ENCODE measurements at places on chromosomes 1 and 21. TPM values are rescaled to one million over a fixed set of nuclear protein-coding genes. Genes with fewer than 3 reads are reported as not detected.

- H3K4me3 ChIP-seq, result no peak overlapping the region
- H3K36me3 ChIP-seq, result no peaks in the 10 kb centered on the region
- no peak overlapping the region for H3K27ac ChIP-seq
- no peak for DNase-seq
- H3K27me3 ChIP-seq, result peaks cover 95% of the 10 kb centered on the region
- H3K4me1 ChIP-seq, result no peaks in the 10 kb centered on the region
These were observed 3.4 kb upstream of the ARHGAP29 start for GRCh38 chr1:94240822-94241221.

- DNase-seq, result no peak
- H3K4me3 ChIP-seq, result no peak overlapping the region
- no peak overlapping the region for H3K27ac ChIP-seq
- no peaks in the 10 kb centered on the region for H3K27me3 ChIP-seq
These were observed 26.4 kb downstream of the OPTC start for GRCh38 chr1:203520315-203520714.

GRCh38 chr1:19768353-19769210 lies 31.1 kb downstream of the TMCO4 start:
- no peak for DNase-seq
- H3K27me3 ChIP-seq, result no peaks in the 10 kb centered on the region
- no peak overlapping the region for H3K27ac ChIP-seq
- H3K36me3 ChIP-seq, result no peaks in the 10 kb centered on the region
- no peaks in the 10 kb centered on the region for H3K4me1 ChIP-seq

DNA sequence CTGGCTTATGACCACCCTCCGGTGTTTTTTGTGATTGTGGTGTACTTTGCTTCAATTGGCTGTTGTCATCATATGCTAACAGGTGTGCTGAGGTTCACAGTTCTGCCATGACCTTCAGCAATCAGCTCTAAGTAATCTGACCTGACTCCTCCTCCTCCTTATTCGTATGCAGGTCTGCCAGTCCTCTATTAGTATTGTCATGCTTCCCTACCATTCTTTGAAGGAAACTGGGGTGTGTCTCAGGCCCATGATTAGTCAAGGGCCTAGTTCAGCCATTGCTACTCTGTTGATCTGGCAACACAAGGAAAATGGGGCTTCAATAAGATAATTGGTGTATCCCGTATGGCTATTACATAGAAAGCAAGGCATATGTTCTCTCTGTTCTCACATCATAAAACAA lies 332.3 kb upstream of the DPYD start:
- no peaks in the 10 kb centered on the region for H3K36me3 ChIP-seq
- no peaks in the 10 kb centered on the region for H3K27me3 ChIP-seq

GRCh38 chr21:34166468-34166867 lies 93.1 kb downstream of the MRPS6 start:
- no peaks in the 10 kb centered on the region for H3K27me3 ChIP-seq
- no peaks in the 10 kb centered on the region for H3K4me1 ChIP-seq
- DNase-seq, result no peak
- H3K4me3 ChIP-seq, result no peak overlapping the region
- peaks cover 7% of the 10 kb centered on the region for H3K36me3 ChIP-seq
- no peak overlapping the region for H3K27ac ChIP-seq

GRCh38 chr1:54919367-54920359 lies 32.7 kb upstream of the DHCR24 start:
- no peak overlapping the region for H3K4me3 ChIP-seq
- H3K27me3 ChIP-seq, result no peaks in the 10 kb centered on the region
- H3K27ac ChIP-seq, result no peak overlapping the region
- DNase-seq, result peak; percentile 21

DNA sequence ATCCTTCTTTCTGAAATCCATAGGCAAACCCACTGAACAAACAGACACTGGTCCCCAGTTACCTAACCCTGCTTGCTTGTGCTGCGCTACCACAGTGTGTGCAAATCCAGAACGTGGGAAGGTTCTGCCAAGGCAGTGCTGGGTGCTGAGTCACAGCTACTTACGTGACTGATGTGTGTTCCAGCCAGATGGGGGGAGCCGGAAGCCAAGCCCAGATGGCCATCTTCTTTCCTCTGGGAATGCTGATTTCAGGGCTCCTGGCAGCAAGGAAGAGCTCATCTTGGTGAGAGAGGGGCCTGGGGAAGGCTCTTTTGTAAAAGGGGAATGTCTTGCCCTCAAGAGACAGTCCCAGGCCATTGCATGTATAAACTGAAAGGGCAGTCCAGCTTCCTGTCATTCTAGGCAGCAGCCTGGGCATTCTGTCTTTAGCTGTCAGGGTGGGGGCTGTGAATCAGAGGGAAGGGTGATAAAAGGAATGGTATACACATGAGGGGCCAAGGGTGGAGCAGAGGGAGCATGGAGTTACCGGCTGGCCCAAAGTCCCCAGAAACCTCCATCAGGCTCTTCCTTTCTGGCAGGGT lies 54.1 kb downstream of the CD46 start:
- no peaks in the 10 kb centered on the region for H3K27me3 ChIP-seq
- H3K36me3 ChIP-seq, result peaks cover 9% of the 10 kb centered on the region
- peaks cover 56% of the 10 kb centered on the region for H3K4me1 ChIP-seq
- peak; percentile 63 for DNase-seq
- H3K27ac ChIP-seq, result peak overlapping the region; percentile 86
- H3K4me3 ChIP-seq, result no peak overlapping the region

DNA sequence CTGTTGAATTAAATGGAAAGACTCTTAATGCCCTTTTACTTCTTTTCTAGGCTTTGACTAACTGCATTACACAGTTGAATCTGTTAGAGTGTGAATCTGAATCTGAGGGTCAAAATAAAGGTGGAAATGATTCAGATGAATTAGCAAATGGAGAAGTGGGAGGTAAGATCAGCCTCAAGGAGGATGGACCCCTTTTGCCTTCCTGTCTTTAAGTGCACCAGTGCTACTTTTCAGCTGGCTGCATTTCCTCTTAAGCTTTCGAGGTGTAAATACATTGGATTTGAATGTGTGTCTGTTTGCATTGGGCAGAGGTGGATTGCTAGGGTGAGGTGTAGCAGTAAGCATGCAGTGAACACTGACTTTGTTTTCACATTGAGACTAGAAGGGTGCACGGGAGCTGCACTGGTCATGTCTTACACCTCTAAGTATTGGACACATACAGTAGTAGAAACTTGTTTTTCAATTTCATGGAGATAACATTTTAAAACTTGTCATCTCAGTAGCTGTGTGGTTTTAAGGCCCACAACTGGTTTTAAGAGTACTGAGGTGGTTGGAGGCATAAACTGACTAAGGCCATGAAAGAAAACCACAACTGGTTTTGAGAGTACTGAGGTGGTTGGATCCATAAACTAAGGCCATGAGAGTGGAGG lies 35.4 kb downstream of the MIA3 start:
- H3K4me1 ChIP-seq, result peaks cover 6% of the 10 kb centered on the region
- no peaks in the 10 kb centered on the region for H3K27me3 ChIP-seq
- peak overlapping the region; percentile 36 for H3K27ac ChIP-seq
- DNase-seq, result peak; percentile 13
- no peaks in the 10 kb centered on the region for H3K36me3 ChIP-seq

- no peaks in the 10 kb centered on the region for H3K36me3 ChIP-seq
- no peaks in the 10 kb centered on the region for H3K4me1 ChIP-seq
- no peak for DNase-seq
- peaks cover 21% of the 10 kb centered on the region for H3K27me3 ChIP-seq
- no peak overlapping the region for H3K4me3 ChIP-seq
These were observed 654.1 kb downstream of the PTPRU start for GRCh38 chr1:29890201-29890959.

- no peak overlapping the region for H3K27ac ChIP-seq
- no peaks in the 10 kb centered on the region for H3K27me3 ChIP-seq
- no peak overlapping the region for H3K4me3 ChIP-seq
These were observed 12.1 kb upstream of the SGIP1 start for GRCh38 chr1:66521721-66522365.

DNA sequence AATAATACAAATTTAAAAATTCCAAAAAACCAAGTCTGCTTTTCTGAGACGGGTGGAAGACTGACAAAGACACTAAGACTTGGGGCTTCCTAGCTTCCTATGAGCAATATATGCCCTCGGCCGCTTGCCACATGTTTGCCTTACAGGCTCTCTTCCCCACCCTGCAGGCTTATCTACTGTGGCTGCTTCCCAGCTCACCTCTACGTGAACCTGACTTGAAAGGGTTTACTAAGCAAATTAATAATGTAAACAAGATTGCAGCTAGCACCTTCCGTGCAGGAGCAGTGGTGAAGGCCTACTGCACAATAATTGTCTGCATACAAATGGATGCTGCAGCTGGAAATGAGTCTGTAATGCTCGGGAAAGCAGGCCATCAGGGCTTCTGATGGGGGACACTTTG lies 152.9 kb upstream of the DAB1 start:
- H3K27me3 ChIP-seq, result no peaks in the 10 kb centered on the region
- no peak overlapping the region for H3K27ac ChIP-seq
- H3K36me3 ChIP-seq, result no peaks in the 10 kb centered on the region
- DNase-seq, result no peak
- H3K4me1 ChIP-seq, result no peaks in the 10 kb centered on the region

DNA sequence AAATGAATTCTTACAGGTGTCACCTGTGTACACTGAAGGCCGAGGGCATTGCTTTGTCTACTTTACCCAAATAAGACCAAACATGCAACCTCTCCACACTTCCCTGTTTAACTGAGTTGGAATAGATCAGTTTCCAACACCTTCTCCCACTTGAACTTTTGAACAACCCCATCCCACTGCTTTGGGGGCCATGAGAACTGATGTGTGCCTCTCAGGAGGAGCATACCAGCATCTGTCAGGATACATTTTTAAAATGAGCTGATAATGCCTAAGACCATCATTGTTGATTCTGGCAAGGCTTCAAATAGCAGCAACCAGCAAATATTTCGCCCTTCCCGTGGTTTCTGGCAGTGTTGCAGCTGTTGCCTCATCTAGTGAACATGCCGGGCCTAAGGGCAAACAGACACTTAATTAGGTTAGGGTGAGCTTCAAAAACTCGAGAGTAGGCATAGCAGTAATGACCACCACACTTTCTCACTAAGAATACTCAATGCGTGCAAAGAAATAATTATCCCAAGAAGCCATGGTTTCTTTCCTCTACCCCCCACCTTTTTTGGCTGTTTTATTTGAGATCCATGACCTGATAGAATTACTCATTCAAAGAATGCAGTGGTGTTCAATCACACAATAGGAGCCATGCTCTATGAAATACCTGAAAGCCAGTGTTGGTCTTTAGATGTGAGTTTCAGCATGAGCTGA lies 63.7 kb downstream of the MAP10 start:
- H3K27ac ChIP-seq, result no peak overlapping the region
- no peaks in the 10 kb centered on the region for H3K27me3 ChIP-seq
- H3K4me1 ChIP-seq, result no peaks in the 10 kb centered on the region
- no peaks in the 10 kb centered on the region for H3K36me3 ChIP-seq

DNA sequence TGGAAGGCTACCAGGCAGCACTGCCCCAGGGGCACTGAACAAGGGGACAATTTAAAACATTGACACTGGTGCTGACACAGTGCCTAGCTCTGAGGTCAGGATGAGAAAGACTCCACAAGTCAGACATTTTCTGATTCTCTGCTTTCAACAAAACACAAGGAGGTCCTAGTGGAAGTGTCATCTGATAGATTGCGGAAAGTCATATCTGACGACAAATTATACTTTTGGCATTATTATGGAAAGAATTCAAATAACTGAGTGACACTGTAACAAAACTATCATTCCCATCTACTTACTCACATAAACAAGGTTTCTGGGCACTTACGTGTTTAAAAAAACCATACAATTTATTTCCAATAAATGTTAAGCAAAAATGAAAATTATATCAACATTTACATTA lies 123.5 kb downstream of the SLC45A1 start:
- no peak for DNase-seq
- H3K27ac ChIP-seq, result peak overlapping the region; percentile 17
- H3K36me3 ChIP-seq, result no peaks in the 10 kb centered on the region

DNA sequence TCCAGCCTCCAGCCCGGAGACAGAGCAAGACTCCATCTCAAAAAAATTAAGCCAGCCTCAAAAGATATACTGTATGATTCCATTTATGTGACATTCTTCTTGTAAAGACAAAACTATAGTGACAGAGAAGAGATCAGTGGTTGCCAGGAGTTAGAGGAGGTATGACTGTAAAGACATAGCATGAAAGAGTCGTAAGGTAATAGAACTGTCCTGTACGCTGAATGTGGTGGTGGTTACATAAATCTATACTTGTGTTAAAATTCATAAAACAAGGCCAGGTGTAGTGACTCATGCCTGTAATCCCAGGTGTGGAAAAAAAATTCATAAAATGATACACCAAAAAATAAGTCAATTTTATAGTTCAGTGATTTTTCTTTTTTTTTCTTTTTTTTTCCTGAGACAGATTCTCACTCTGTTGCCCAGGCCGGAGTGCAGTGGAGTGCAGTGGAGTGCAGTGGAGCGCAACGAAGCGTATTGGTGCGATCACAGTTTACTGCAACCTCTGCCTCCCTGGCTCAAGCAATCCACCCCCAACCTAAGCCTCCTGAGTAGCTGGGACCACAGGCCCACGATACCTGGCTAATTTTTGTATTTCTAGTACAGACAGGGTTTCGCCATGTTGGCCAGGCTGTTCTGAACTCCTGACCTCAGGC lies 84.9 kb upstream of the CXADR start:
- DNase-seq, result no peak
- no peaks in the 10 kb centered on the region for H3K27me3 ChIP-seq
- H3K36me3 ChIP-seq, result no peaks in the 10 kb centered on the region
- no peak overlapping the region for H3K4me3 ChIP-seq
- no peak overlapping the region for H3K27ac ChIP-seq
- no peaks in the 10 kb centered on the region for H3K4me1 ChIP-seq

- no peak overlapping the region for H3K27ac ChIP-seq
- H3K36me3 ChIP-seq, result no peaks in the 10 kb centered on the region
- DNase-seq, result no peak
- no peaks in the 10 kb centered on the region for H3K4me1 ChIP-seq
- no peaks in the 10 kb centered on the region for H3K27me3 ChIP-seq
These were observed 149.3 kb upstream of the KIAA0040 start for GRCh38 chr1:175341631-175342429.

DNA sequence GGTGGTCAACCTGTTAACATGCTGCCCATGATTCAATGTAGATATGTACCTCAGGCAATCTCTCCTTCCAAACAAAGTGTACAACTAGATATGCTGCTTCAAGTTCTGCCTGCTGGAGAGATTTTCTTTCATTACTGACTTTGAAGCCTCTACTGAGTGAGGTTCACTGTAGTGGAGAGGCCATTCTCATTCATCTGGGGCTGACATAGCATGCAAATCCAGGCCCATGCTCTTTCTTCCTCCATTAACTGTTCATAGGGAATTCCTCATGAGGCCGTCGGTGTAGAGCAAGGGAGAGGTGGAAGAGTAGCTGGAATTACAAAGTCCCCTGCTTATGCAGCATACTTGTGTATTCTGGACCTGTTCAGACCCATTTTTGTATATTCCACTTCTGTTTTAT lies 38.6 kb downstream of the VANGL2 start:
- peak overlapping the region; percentile 53 for H3K27ac ChIP-seq
- H3K27me3 ChIP-seq, result no peaks in the 10 kb centered on the region
- no peak for DNase-seq
- no peak overlapping the region for H3K4me3 ChIP-seq

- no peak for DNase-seq
- no peaks in the 10 kb centered on the region for H3K36me3 ChIP-seq
- H3K27ac ChIP-seq, result no peak overlapping the region
These were observed 508.3 kb upstream of the B3GALT2 start for GRCh38 chr1:193694741-193695140.

- DNase-seq, result no peak
- peaks cover 1% of the 10 kb centered on the region for H3K4me1 ChIP-seq
- H3K27ac ChIP-seq, result peak overlapping the region; percentile 85
- no peaks in the 10 kb centered on the region for H3K36me3 ChIP-seq
These were observed 281.3 kb downstream of the VAV3 start for GRCh38 chr1:107683683-107684082.

Gene SPRR3
- total RNA-seq, result not detected

Gene HLCS
- 20.0 TPM for total RNA-seq

Gene UBASH3A
- total RNA-seq, result 0.37 TPM

Gene MRPL24
- 6.8 TPM for total RNA-seq

Gene OR2L8
- total RNA-seq, result not detected

Gene S100A8
- total RNA-seq, result 1.6 TPM

Gene ZNF695
- 11.7 TPM for total RNA-seq

Gene KRTAP10-2
- total RNA-seq, result not detected
